GM13976 (cell line): ENCODE measurements at places on chromosomes 5 and 9.

- DNase-seq, result no peak
These were observed 49.4 kb upstream of the SPATA31C2 start for GRCh38 chr9:88187631-88188030.

- no peak for DNase-seq
These were observed 3.5 kb downstream of the RALGDS start for GRCh38 chr9:133117271-133118178.

DNA sequence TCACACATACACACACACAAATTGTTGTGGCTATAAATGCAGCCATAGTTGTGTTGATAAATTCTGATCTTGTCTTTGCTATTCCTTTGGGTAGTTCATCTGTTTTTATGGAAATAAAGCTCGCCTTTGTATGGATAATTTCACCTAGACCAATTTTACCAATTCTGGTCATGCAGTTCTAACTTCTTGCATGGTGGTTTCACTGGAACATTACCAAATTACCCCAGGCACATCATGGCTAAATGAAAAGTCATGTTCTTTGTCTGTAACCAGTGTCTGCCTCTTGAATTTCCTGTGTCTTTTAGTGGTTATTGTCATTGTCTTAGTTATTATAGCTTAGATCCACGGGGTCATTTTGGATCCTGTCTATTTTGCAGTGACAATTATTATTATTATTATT lies 50.3 kb upstream of the TMC1 start:
- no peak for DNase-seq

DNA sequence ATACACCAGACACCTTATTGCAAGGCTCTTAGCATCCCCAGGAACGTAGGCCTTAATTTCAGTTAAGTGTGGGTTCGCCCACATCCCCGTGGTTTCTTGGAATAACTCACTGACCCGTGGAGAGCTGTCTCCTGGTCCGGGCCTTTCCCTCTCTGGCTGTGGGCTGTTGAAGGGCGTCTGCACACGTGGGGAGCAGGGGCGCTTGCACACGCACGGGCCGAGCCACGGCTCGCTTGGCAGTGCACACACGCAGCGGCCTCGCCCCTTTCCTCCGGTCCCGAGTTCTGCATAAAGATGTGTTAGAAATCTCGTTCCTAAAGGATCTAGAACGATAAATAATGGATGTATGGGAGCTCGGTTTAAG lies 141.9 kb downstream of the PBX3 start:
- DNase-seq, result no peak

DNA sequence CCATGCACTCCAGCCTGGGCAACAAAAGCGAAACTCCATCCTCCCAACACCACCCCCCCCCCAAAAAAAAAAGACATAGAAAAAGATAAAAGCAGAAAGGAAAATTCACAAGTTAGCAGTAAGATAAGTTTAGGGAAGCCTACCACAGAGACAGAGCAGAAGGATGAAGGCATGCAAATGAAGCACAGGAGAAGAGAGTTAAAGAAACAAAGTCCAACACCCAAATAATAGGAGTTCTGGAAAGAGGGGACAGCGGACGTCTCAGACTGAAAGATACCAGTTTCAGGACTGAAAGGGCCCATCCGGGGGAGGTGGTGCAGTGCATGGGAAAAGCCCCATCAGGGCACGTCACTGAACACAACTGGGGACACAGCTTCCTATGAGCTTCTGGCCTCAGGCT lies 54.3 kb downstream of the OTULIN start:
- DNase-seq, result no peak

DNA sequence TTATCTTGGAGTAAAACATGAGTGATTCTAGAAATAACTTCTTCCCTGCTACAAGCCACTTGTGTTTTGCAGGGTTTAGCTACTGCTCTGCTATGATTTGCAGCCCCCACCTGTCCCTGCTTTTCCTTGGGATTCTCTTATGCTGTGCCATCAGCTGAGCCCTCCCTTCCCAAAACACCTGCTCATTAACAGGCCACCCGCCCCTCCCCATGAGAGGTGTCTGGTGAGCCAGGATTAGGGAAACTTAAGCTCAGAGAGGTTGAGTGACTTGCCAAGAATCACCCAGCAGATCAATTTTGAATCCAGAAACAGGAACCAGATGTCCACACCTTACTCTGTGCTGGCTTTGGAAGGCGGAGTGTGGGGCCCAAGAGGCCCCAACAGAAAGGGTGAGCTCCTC lies 111.7 kb upstream of the CXCL14 start:
- no peak for DNase-seq

DNA sequence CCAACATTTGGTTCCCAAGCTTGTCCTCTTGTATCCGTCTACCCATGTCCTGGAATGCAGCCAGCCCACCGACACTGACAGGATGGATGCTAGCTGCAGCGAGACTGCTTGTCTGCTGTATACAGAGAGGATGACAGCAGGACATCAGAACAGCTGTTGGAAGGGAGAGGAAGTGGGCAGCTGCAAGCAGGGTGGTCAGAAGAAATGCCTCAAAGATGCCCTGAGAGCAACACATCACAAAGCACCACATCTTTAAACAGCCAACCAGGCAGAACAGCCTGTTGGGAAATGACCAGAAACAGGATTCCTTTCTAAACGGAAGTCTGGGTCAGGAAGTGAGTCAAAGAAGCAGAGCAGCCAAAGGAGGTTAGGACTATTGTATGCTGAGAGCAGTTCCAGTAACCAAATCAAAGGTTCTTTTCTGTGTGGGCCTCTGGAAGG lies 219.1 kb downstream of the NDUFS4 start:
- no peak for DNase-seq

- DNase-seq, result no peak
These were observed 34.4 kb downstream of the KIF2A start for GRCh38 chr5:62340392-62340791.
